ENCODE measurements at places on chromosomes 2 and 18. TPM values are rescaled to one million over a fixed set of nuclear protein-coding genes. Genes with fewer than 3 reads are reported as not detected.

- no peak for DNase-seq
These were observed 132.9 kb upstream of the PKDCC start for GRCh38 chr2:41914936-41915335.

DNA sequence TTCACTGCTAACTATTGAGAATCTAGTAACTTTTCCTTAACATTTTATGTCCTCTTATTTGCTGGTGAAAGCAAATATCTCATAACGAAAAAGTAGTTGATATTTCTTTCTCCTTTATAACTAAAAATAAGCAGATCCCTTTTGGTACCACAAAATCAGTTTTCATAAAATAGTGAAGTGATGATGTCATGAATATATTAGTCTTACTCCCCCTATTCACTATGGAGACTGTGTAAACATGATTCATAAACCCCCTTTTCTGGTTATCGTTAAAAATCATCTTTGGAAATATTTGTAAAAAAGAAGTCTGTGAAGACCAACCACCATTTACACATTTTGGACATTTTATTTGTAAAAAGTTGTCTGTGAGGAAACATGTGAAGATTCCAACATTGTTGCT lies 734.9 kb downstream of the NUP35 start:
- DNase-seq = no peak

DNA sequence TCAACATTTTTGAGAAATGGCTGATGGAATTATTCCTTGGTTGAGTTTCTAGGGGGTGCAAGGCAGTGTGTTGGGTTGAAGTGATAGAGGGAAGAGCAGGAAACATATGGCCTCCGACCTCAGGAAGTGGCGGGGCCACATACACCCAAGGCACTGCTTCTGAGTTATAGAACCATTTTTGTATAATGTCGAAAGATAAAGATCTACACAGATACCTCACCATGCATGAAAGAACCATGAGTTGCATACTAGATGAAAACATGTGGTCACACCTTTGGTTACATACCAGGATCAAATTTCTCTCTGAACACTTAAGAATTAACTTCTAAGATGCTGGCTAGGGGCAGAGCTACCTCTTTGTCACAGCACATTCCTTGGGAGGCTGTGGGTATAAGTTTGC lies 23.2 kb downstream of the LAMA3 start:
- no peak for DNase-seq

DNA sequence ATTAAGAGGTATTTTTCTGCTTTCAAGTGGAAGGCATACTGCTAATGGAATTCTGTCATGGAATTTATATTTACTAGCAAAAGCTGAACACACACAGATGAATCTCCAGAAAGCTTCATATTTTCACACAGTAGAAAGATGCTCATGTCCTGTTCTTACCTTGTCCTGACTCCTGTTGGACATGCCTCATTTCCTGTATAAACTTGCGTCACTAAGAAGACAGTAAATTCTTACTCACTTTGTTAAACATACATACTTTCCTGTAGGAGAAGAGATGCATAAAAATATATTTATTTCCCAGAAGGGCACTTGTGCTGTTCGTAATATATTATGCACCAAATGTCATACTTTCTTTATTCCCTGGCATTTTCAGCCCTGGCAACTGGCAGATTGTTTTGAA lies 238.3 kb upstream of the RASGRP3 start:
- no peak for DNase-seq

AQP12A gene
- not detected for total RNA-seq

GRCh38 chr2:218452079-218452478 lies 33.2 kb downstream of the VIL1 start:
- no peak for DNase-seq

GRCh38 chr2:136301006-136301405 lies 183.1 kb upstream of the CXCR4 start:
- DNase-seq = no peak

DNA sequence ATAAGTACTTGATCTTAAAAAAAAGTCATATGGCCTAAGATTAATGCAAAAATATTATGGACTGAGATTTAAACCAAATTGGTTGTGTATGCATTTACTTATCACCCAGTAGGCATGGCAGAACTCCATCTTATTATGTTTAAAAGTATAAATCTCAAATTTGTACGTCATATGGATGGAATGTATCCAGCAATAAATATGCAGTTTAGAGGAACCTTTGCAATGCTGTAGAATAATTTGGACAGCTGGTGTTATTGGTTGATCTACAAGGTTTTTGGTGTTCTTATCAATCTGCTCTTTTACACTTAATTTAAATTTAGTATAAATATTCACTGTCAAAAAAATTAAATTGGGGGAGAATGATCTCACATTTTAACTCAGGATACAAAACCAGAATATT lies 640.2 kb downstream of the SATB2 start:
- DNase-seq = no peak

GRCh38 chr18:36298126-36298741 lies 721 bp downstream of the FHOD3 start:
- DNase-seq = no peak

DNA sequence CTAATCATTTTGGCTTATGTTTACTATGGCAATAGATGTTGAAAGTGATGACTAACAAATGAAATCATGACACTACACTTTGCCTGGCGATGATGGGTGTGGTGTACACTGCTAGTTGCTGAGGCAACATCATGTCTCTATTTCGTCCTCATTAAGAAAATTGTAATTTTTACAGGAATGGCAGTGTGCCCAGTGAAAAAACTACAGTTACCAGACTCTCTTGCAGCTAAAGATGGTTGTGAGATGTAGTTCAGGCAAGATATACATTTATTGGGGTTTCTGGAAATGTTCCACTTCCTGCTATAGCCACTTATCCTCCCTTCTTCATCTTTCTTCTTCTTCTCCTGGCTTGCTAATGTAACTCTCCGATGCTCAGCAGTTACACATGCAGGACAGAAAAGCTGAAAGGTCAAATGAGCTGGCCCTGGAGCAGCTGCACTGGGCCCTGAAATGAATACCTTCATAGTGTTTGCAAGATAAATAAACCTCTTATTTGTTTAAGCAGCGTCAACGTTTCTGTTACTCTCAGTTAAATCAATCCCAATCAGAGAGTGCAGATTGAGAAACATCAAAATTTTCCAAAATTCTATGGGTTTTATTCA lies 46.0 kb downstream of the SOCS6 start:
- DNase-seq = no peak

GRCh38 chr18:36735130-36735529 lies 93.7 kb downstream of the TPGS2 start:
- DNase-seq = no peak

- DNase-seq = no peak
These were observed 582.4 kb downstream of the IRS1 start for GRCh38 chr2:226217191-226217590.

- no peak for DNase-seq
These were observed 58.3 kb upstream of the PNPT1 start for GRCh38 chr2:55751966-55752365.

DNA sequence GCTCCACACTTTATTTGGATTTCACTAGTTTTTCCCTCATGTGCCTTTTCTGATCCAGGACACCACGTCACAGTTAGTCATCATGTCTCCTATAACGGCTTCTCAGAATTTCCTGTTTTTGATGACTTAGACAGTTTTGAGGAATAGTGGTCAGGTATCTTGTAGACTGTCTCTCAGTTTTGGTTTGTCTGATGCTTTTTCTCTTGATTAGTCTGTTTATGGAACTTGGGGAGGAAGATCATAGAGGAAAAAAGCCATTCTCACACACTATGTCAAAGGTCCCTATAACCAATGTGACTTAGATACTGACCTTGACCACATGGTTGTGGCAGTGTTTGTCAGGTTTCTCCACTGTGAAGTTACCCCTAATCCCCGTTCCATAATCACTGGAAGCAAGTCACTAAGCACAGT lies 89.0 kb downstream of the RAPH1 start:
- no peak for DNase-seq

DNA sequence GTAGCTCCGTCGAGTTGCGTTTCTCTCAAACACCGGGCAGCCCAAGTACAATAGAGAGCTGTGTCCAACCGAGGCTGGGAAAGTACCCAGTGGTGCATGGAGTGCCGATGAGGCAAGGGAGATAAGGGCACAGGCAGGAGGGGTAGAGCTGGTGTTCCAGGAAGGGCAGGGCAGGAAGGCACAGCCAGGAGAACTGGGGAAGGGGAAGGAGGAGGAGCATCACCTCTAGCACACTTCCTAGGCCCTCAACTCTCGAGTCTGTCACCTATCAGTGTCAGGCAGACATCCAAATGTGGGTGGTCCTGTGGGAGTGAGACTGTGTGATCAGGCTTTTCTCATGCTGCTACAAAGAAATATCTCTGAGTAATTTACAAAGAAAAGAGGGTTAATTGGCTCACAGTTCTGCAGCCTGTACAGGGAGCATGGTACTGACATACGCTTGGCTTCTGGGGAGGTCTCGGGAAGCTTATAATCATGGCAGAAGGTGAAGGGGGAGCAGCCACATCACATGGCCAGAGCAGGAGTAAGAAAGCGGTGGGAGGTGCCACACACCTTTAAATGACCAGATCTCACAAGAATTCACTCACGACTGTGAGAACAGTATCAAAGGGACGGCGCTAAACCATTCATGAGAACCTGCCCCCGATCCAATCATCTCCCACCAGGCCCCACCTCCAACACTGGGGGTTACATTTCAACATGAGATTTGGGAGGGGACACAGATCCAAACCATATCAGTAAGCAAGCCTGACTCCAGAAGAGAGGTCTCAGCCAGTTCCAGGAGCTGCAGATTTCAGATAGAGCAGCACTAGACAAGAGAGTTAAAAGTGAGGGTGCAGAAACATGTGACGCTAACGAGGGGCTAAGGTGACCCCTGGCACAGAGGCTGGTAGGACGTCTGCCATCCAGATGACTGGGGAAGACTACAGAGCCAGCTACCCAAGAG lies 75.7 kb downstream of the MBOAT2 start:
- no peak for DNase-seq

DNA sequence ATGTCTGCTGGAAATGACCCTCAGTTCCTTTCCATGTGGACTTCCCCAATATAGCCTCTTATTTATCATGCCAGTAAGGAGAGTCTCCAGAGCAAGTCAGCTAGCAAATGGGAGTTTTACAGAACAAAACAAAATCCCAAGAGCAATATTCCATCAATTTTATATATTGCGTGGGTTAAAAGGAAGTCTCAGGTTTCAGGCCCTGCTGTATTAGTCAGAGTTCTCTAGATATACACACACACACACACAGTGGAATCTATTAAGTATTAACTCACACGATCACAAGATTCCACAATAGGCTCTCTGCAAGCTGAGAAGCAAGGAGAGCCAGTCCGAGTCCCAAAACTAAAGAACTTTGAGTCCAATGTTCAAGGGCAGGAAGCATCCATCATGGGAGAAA lies 102.8 kb upstream of the MAP2 start:
- DNase-seq = no peak

DNA sequence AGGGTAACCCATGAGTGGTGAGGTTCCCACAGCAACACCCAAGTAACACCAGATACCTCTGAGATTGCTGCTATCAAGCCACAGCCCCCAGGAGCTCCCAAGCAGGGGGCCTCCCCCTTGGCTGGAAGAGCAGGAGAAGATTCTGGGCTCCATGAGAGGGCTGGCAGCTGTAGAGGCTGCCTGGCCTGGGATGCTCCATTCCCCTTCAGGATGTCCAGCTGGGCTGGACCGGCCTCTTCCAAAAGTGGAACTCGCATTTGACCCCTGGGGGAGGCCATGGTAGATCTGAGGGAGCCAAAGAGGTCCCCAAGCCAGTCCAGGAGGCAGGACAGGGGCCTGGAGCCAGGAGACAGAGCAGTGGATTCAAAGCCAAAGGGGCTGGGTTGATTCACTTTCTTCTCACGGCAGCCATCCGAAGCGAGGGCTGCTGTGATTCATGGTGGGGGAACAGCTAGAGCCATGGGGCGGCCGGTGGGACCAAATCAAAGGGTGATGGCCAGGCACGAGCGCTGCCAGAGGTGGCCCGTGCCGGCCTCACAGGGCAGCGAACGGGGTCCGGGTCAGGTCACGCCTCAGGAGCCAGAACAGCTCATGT lies 95.3 kb upstream of the ID2 start:
- DNase-seq = no peak

DNA sequence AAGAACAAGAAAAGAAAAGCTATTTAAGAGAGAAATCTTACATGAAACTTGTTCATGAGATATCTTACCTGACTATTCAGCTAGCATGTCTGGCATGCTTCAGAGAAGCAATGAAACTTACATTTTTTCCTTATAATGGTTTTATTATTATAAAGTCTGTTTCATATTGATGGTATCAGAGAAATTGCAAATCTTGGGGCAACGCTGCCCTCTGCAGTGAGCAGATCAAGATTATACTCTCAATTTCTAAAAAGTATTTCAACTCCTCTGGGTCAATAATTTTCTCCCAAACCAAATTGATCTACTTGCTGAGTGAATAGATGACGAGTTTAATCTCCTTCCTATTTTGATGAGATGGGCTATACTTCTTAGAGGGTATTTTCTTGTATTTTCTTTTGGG lies 235.6 kb downstream of the NUP35 start:
- no peak for DNase-seq

SETBP1 gene
- 10.5 TPM for total RNA-seq

Measured in SJCRH30 (cell line).